HEK293T (cell line): ENCODE measurements at places on chromosomes 3 and 15.

GRCh38 chr3:53496392-53496670 is 1.9 kb downstream of the CACNA1D start:
- no peak for DNase-seq

DNA sequence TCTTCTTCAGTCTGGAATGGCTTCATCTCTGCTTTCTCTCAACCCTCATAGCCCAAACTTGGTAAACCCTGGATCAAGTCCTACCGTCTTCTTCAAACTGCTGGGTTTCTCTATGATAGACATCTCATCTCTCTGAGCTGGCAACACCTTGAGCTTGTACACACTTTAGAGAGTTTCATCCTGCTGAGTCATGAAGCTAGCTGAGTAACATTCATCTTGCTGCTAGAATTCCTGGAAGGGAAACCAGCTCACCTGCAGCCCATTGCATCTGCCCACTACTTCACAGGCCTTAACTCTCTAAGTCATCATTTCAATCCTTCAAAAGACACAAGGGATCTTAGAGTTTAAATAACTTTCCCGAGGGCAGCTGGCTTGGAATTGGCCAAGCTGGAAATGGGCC is 175.5 kb upstream of the RORA start:
- no peak for DNase-seq

GRCh38 chr3:191336833-191337232 is 6.5 kb upstream of the UTS2B start:
- no peak for DNase-seq

DNA sequence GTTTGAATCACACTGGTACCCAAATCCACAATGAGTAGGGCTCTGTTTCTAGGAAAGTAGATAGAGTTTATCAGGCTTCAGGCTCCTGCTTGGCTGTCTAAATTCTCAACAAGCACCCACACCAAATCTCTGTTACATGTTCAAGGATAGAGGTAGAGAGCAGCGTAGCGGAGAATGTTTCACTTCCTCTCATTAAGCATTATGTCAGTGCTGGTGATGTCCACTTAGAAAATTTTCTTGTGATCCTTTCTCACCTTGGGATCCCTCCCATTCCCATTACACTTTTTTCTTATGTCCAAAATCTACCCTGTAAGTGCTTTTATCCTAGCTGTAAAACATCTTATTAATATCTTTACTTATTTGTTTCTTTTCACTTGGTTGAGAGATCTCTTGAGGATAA is 34.7 kb upstream of the GCSAM start:
- no peak for DNase-seq

GRCh38 chr3:123013876-123014275 is 13.7 kb downstream of the SEMA5B start:
- no peak for DNase-seq

GRCh38 chr3:65948841-65949573 is 89.7 kb downstream of the MAGI1 start:
- no peak for DNase-seq

DNA sequence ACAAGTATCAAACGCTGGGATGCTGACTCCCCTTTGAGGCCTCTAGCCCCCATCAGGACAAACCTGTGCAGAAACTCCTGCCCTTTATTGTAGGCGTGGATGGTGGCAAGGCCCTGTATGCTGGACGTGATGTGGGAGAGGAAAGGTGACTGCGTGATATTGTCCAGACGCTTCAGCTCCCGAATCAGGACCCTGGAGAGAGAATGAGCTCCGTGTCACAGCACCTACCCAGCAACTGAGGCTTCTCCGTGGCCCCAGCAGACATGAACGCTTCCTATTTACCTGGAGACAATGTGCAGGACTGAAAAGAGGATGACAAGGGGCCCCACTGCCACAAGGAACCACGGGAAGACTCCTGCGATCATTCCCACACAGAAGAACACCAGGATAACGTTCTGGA is 65.0 kb upstream of the PARL start:
- no peak for DNase-seq

- no peak for DNase-seq
These were observed 43.9 kb downstream of the PPCDC start for GRCh38 chr15:75067123-75067830.

DNA sequence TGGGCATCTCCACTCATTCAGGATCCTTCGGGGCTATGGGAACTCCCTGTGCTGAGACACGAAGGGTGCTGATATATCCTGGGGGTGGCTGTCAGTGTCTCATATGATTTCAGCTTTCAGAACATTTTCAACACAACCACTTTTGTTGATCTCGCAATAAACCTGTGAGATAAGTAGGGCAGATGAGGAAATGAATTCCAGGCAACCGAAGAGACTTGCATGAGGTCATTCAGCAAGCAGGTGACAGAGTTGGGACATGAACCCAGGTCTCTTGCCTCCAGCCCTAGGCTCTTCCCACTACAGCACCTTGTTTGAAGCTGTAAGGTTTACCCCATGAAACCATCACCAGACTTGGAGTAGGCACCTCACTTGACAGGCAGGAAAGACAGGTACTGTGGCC is 16.6 kb downstream of the DUOX1 start:
- no peak for DNase-seq

- no peak for DNase-seq
These were observed 14.1 kb upstream of the ATP1B3 start for GRCh38 chr3:141862279-141862816.

GRCh38 chr3:55935241-55935640 is 448.1 kb upstream of the WNT5A start:
- peak; percentile 32 for DNase-seq
